ENCODE measurements at places on chromosomes 7 and 10. TPM values are rescaled to one million over a fixed set of nuclear protein-coding genes. Genes with fewer than 3 reads are reported as not detected.

Gene NXPH1
- not detected for total RNA-seq

Gene AKR1C1
- total RNA-seq, result 482 TPM

Gene ACTL6B
- not detected for total RNA-seq

Gene TMEM270
- total RNA-seq, result 0.21 TPM

Gene SCIN
- total RNA-seq, result 0.31 TPM

Gene CDNF
- total RNA-seq, result 0.86 TPM

Gene OIT3
- total RNA-seq, result not detected

Gene GDF2
- not detected for total RNA-seq

Gene IL15RA
- total RNA-seq, result 2.3 TPM

Gene TEX36
- not detected for total RNA-seq

Gene SLC18A3
- total RNA-seq, result not detected

Gene ASAH2
- 2.8 TPM for total RNA-seq

Gene ITGA8
- total RNA-seq, result 0.01 TPM

Gene CSTF2T
- total RNA-seq, result 17.0 TPM

Gene HKDC1
- 9.3 TPM for total RNA-seq

Gene AKR1C8
- total RNA-seq, result 0.07 TPM

Gene SPDYE11
- not detected for total RNA-seq

Gene RSPH10B2
- total RNA-seq, result not detected

Gene FGL2
- total RNA-seq, result not detected

Gene OR2A5
- total RNA-seq, result not detected

Gene STOX1
- total RNA-seq, result 0.73 TPM

Gene ADAM12
- total RNA-seq, result 4.9 TPM

Gene AKR1C4
- total RNA-seq, result 0.18 TPM

Gene DNAJB6
- 110 TPM for total RNA-seq

Measured in A549 treated with dexamethasone at 1 μM for 4 hours (cell line).